ENCODE measurements at places on chromosomes 7 and 10. TPM values are rescaled to one million over a fixed set of nuclear protein-coding genes. Genes with fewer than 3 reads are reported as not detected.

SEMA3E gene
- total RNA-seq, result not detected

BMPER gene
- not detected for total RNA-seq

ADARB2 gene
- 0.17 TPM for total RNA-seq

STARD3NL gene
- total RNA-seq, result 22.9 TPM

GNGT1 gene
- total RNA-seq, result not detected

- DNase-seq, result no peak
Measured at GRCh38 chr10:89904755-89905154, 203.4 kb downstream of the KIF20B start.

GRCh38 chr7:100093054-100093453 is 4.3 kb downstream of the COPS6 start:
- DNase-seq, result no peak

DNA sequence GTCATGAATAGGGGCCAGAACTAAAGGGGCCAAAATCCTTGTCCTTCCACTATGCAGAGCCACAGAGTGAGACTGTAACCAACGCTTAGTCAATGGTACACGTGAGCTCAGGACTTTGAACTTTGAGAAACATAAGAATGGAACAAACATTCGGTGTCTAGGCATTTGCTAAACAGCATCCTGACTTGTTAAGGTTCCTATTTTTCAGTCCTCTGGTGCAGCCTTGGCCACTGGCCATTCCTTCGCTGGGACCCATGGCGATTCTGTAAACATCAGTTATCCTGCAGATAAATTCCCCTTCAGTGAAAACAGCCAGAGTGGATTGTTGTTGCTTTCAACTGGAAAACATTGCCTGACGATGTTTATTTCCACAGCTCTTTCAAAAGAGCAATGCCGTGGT is 266.8 kb downstream of the SORCS1 start:
- no peak for DNase-seq

- no peak for DNase-seq
Measured at GRCh38 chr7:123797673-123798531, 47.1 kb upstream of the HYAL4 start.

- no peak for DNase-seq
Measured at GRCh38 chr10:28714401-28715053, 37.2 kb downstream of the BAMBI start.

- no peak for DNase-seq
Measured at GRCh38 chr10:127932521-127933270, 25.8 kb downstream of the PTPRE start.

GRCh38 chr7:92835261-92835850 is 1.0 kb downstream of the CDK6 start:
- peak; percentile 60 for DNase-seq

- DNase-seq, result peak; percentile 42
Measured at GRCh38 chr10:3828404-3829155, 43.6 kb upstream of the KLF6 start.

- DNase-seq, result no peak
Measured at GRCh38 chr10:99433378-99434020, 3.1 kb upstream of the GOT1 start.

DNA sequence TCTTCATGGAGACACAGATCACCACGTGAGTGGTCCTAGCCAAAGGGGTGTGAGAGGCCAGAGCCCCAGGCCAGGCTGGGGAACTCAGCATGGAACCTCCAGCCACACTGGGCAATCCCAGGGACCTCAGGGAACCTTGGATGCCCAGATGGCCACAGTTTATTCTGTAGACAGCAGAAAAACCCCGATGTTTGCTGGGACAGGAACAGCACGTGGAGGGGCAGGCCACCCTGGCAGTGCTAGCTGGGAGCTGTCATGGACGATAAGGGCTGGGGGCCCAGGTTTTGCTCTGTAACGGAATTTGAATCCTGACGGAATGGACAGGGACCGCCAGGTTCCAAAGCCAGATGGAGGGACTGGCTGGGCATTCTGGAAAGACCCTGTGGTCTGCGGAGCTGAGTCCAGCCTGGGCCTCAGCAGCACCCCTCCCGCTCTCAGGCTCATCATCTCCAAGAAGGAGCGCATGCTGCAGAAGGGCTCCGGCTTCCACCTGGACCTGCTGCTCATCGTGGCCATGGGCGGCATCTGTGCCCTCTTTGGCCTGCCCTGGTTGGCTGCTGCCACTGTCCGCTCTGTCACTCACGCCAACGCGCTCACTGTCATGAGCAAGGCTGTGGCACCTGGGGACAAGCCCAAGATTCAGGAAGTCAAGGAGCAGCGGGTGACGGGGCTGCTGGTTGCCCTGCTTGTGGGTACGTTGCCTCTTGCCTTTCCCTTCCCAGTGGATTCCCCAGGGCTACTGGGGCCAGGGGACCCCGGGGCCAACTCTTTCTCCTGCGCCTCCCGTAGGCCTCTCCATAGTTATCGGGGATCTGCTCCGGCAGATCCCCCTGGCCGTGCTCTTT is 5.6 kb downstream of the FASTK start:
- DNase-seq, result no peak

- DNase-seq, result no peak
Measured at GRCh38 chr7:12133865-12134264, 77.2 kb upstream of the TMEM106B start.

DNA sequence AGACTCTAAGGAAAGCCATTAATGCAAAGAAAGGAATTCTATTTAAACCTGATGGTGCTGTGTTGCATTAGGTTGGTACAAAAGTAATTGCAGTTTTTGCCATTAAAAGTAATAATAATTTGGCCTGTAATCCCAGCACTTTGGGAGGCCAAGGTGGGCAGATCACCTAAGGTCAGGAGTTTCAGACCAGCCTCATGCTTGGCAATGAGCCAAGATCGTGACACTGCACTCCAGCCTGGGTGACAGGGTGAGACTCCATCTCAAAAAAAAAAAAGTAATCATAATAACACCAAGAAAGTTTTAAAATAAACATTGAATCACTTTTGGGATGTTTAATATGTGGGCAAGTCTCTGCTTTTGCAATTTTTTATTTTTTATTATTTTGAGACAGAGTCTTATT is 107.3 kb upstream of the FRMD4A start:
- DNase-seq, result no peak

GRCh38 chr7:47421456-47421855 is 160.5 kb downstream of the TNS3 start:
- DNase-seq, result no peak

GRCh38 chr10:131746785-131747184 is 154.0 kb upstream of the PPP2R2D start:
- no peak for DNase-seq

DNA sequence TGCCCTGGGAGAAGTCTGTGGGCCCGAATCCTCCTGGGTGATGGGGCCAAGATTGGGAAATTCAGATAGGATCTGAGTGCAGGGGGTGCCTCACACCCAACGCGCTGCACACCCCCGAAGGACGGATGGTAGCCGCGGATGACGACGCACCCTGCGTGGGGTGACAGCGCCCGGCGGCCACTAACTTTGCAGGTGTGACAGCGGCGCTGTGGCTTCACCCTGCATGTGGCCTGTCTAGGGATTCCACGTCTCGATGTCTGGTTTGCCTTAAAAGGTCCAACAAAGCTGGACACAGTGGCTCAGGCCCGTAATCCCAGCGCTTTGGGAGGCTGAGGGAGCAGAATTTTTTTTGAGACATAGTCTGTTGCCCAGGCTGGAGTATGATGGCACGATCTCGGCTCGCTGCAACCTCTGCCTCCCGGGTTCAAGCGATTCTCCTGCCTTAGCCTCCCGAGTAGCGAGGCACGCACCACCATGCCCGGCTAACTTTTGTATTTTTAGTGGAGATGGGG is 18.6 kb downstream of the ADAP1 start:
- no peak for DNase-seq

DNA sequence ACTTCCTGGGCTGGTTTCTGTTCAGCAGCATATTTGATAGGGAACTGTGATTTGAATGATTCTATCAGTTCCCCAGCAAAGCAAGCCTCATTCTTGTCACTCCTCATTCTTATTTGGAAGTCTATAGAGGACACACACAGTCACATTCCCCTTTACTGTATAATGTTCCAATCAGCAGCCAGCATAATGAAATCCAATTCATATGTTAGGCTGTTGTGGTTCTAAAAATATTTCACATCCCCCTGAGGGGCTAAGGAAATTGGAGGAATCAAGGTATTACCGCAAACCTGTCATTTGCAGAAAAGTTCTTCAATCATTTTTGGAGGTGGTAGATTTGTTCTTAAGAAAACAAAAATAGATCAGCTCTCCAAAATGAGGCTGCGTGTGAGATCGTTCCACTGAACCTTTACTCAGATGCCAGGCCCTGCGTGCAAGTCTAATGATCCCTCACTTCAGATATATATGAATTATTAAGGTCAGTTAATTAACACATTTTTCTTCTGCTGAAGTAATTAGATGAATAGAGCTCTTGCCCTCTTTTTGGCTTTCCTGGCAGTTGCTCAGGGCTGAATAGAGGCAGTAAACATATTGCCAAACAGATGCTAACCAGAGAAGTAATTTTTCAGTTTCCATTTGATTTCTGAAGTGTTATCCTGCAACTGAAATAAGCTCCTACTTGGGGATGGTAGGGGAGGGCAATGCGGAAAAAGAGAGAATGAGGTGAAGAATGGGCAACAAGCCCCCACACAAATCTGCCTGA is 31.8 kb downstream of the LSMEM1 start:
- DNase-seq, result no peak

DNA sequence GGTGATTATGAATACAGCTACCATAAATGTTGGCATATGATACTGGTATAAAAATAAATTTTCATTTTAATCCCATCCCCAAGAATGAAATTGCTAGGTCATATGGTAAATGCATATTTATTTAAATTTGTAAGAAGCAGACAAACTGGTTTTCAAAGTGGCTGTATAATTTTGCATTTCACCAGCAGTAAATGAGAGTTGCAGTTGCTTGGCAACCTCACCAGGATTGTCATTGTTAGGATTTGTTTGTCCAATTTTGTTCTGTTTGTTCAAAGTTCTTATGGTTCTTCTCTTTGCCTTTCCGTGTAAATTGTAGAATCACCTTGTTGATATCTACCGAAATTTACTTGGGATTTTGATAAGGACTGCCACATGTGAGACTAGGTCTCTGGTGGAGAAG is 237.4 kb downstream of the OTUD1 start:
- no peak for DNase-seq

DNA sequence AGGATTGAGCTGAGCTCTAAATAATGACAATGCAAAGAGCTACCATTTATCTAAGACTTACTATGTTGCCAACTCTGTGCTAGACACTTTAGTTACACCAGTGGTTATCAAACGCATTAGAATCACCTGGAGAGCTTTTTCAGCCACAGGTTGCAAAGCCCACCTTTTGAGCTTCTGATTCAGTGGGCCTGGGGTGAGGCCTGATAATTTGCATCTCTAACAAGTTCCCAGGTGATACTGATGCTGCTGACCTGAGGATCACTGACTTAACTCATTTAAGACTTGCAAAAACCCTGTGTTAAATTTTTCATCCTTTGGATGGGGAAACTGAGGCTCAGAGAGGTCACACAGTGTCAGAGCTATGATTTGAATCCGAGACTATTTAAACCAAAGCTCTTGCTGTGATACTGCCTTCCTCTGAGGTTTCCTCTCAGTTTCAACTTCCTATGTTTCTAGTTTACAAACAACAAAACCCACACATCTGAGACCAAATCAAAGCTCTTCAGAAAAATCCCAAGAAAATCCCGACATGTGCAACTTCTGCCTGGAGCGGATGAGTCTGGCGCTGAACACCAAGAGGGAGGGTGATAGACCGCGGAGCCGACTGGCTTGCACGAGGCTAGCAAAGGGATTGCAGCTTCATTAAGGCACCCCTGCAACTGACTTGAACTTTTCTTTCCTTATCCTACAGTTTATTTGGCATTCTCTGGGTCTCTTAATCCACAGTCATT is 124.9 kb downstream of the CYP26A1 start:
- DNase-seq, result no peak

- DNase-seq, result no peak
Measured at GRCh38 chr10:63120554-63120953, 12.6 kb upstream of the NRBF2 start.

- DNase-seq, result no peak
Measured at GRCh38 chr10:98264378-98265065, 3.5 kb downstream of the LOXL4 start.

Data from activated CD4-positive, alpha-beta T cell treated with anti-CD3 and anti-CD28 coated beads, Interleukin-2, amount 10 ng/mL, durations not matched to agents 7 days and 5 days (primary cell).